Effector CD4-positive, alpha-beta T cell (primary cell): ENCODE measurements at places on chromosomes 4 and X.

- DNase-seq: no peak
Observed at GRCh38 chr4:147250062-147250461, 230.8 kb upstream of the EDNRA start.

- no peak for DNase-seq
Observed at GRCh38 chrX:38515291-38515690, 46.1 kb upstream of the TSPAN7 start.

GRCh38 chrX:56932106-56932505 lies 63.2 kb downstream of the SPIN3 start:
- DNase-seq: no peak

- DNase-seq: no peak
Observed at GRCh38 chr4:8707045-8707781, 114.6 kb downstream of the CPZ start.

- DNase-seq: no peak
Observed at GRCh38 chr4:52290466-52290865, 239.4 kb downstream of the SPATA18 start.

DNA sequence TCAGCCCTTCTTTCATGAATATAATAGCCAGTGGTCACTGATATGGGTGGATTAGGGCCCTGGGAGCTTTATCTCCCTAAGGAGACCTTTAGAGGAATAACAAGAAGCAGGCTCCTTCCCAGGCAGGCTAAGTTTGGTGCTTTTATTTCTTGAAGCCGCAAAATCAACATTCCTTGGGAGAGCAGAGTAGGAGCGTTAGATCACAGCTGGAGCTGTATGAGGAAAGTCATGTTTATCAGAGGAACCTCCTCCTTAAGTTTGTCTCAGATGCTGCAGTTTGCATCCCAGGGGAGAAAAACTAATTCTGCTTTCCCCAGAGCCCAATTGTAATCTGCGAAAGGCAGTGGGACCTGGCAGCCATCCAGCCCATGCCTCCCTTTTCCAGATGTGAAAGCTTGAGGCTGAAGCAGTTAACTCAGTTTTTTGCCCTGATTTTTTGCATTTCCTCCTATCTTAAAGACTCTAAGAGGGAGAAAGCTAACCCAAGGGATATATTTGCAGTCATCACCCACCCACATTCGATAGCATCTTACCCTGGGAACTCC lies 186.0 kb upstream of the FRMPD4 start:
- no peak for DNase-seq

DNA sequence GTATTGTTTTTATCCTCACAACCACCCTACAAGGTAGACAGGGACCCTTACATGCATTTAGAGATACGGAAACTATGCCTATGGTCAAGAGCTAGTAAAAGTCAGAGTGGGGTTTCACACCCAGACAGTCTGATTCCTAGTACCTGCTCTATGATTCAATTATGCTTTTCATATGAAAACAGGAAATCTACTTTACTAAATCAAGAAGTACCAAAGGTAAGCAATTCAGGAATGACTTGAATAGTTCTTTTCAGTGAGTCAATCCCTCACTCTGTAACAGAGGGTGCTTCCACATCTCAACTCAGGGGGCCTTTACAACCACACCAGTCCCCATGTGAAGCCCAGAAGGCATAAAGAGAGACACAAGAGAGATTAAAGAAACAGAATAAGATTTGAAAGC lies 191.4 kb downstream of the PPP3CA start:
- DNase-seq: no peak
